Psoas muscle (tissue), 8 donors: ENCODE measurements at places on chromosomes 2 and 18.
A peak's percentile ranks its signal among the peaks of the same experiment; 100 is the strongest.

- H3K27ac ChIP-seq = no peak overlapping the region
- no peaks in the 10 kb centered on the region for H3K27me3 ChIP-seq
- H3K36me3 ChIP-seq = no peaks in the 10 kb centered on the region
- no peak overlapping the region for H3K4me3 ChIP-seq
Measured at GRCh38 chr18:10995550-10995949, 153.8 kb downstream of the PIEZO2 start.

- H3K27me3 ChIP-seq = no peaks in the 10 kb centered on the region
- DNase-seq = no peak
- no peak overlapping the region for H3K4me3 ChIP-seq
- H3K4me1 ChIP-seq = no peaks in the 10 kb centered on the region
- H3K36me3 ChIP-seq = no peaks in the 10 kb centered on the region
Measured at GRCh38 chr2:234291765-234292204, 205.1 kb downstream of the ARL4C start.

DNA sequence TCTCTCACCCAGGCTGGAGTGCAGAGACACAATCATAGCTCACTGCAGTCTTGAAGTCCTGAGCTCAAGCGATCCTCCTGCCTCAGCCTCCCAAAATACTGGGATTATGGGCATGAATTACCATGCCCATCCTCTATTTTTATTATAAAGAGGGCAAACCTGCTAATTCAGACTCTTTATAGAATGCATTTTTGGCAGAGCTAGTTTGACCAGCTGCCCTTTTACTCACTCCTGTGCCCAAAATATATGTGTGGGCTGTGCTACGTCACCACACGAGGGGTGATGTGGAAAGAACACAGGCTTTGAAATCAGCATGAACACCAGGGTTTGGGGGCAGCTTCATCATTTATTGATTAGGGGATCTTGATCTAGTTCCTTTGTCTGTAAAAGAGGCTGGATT lies 137.8 kb downstream of the CLIP4 start:
- no peak overlapping the region for H3K27ac ChIP-seq
- no peaks in the 10 kb centered on the region for H3K36me3 ChIP-seq
- no peaks in the 10 kb centered on the region for H3K4me1 ChIP-seq
- no peak for DNase-seq
- no peaks in the 10 kb centered on the region for H3K27me3 ChIP-seq
- H3K4me3 ChIP-seq = no peak overlapping the region

DNA sequence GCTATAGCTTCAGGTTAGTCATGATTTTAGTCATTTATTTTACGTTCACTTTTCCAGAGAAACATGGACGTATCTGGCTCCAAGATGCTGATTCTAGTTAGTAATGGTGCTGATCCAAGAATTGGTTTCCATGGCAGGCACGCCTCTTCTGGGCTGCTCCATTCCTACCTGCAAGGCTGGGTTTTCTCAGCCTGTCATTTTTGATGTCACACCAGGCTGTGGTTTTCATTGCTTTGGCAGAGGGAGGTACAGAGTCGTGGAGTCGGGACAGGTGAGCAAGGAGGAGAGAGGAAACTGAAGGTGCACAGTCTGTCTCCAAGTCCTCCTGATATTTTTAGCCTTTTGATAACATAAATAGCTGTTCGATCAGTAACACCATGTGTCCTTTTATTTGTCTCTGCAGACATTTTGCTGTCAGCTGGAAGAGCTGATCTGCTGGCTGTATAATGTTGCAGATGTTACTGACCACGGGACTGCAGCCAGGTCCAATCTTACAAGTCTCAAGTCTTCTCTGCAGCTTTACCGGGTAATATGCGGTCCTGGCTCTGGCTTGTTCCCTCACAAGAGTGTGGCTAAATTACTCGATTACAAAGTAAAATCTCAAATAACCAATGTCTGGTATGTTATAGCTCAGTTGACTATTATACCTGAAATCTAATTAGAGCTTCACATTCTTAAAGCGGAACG lies 17.8 kb downstream of the CEP68 start:
- no peak for DNase-seq
- H3K4me1 ChIP-seq = peaks cover 65% of the 10 kb centered on the region
- H3K36me3 ChIP-seq = peaks cover 5% of the 10 kb centered on the region
- peak overlapping the region; percentile 94 for H3K27ac ChIP-seq
- H3K4me3 ChIP-seq = no peak overlapping the region

- H3K4me1 ChIP-seq = no peaks in the 10 kb centered on the region
- no peak overlapping the region for H3K27ac ChIP-seq
- no peak overlapping the region for H3K4me3 ChIP-seq
- DNase-seq = no peak
Measured at GRCh38 chr18:37287601-37288000, 278.0 kb downstream of the CELF4 start.

GRCh38 chr18:811182-811891 lies 705 bp downstream of the YES1 start:
- H3K36me3 ChIP-seq = no peaks in the 10 kb centered on the region
- H3K4me1 ChIP-seq = peaks cover 41% of the 10 kb centered on the region
- no peak for DNase-seq
- peak overlapping the region; percentile 96 for H3K4me3 ChIP-seq
- no peaks in the 10 kb centered on the region for H3K27me3 ChIP-seq

GRCh38 chr18:47749600-47749973 lies 180.9 kb downstream of the SMAD2 start:
- no peaks in the 10 kb centered on the region for H3K36me3 ChIP-seq
- no peak overlapping the region for H3K27ac ChIP-seq
- no peak for DNase-seq
- no peaks in the 10 kb centered on the region for H3K4me1 ChIP-seq

DNA sequence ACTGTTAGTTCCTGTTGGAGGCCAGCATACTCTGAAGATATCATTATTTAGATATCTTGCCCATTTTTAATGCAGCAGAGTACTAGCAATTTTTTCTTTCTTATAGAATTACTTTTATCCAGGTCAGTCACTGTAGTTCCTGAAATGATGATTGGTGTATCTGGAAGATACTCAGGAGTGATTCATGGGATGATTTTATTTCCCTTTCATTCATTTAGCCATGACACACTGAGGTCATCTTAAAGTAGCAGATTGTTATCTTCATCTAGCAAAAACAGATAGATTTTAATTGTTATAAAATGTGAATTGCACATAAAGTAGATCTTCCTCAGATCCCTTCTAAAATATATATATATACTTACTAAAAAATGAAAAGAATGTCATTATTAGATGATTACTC lies 109.1 kb downstream of the PIK3C3 start:
- H3K27ac ChIP-seq = no peak overlapping the region
- no peaks in the 10 kb centered on the region for H3K4me1 ChIP-seq
- DNase-seq = no peak
- peaks cover 63% of the 10 kb centered on the region for H3K36me3 ChIP-seq

- H3K4me3 ChIP-seq = no peak overlapping the region
- H3K27ac ChIP-seq = no peak overlapping the region
- no peaks in the 10 kb centered on the region for H3K4me1 ChIP-seq
- peaks cover 36% of the 10 kb centered on the region for H3K36me3 ChIP-seq
- no peaks in the 10 kb centered on the region for H3K27me3 ChIP-seq
- peak; percentile 54 for DNase-seq
Measured at GRCh38 chr2:241081643-241082340, 20.3 kb downstream of the MTERF4 start.

DNA sequence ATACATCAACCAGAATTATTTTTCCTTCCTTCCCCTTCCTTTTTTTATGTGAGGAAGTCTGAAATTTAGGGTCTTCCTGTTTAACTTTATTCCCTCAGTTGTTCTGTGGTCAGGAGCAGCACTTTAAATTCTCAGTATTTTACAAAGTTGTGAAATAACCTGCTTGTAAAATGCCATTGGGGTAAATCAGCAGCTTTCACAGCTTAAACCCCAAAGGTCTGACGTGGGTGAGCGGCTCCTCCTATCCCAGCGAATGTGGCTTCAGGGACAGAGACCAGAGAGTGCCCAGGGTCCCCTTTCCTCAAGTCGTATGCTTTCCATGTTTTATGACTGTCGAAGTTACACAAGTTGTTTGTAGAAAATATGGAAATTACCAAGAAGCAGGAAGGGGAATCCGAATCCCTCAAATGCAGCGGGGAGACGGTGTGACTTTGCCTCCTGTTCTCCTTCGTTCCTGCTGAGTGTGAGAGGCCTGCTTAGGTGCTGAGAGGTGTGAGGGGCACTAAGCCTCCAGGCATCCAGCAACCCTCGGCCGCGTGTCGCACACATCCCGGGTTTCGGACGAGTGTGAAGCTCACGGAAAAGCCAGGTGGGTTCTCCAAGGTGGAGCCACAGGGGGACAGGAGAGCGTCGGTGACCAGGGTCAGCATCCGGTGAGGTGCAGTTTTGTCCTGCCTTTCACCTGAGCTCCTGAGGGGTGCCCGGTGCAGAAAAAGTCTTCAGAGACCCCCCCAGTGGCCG lies 10.8 kb upstream of the KCNG2 start:
- peak; percentile 29 for DNase-seq
- H3K27me3 ChIP-seq = no peaks in the 10 kb centered on the region
- no peak overlapping the region for H3K27ac ChIP-seq
- no peak overlapping the region for H3K4me3 ChIP-seq

DNA sequence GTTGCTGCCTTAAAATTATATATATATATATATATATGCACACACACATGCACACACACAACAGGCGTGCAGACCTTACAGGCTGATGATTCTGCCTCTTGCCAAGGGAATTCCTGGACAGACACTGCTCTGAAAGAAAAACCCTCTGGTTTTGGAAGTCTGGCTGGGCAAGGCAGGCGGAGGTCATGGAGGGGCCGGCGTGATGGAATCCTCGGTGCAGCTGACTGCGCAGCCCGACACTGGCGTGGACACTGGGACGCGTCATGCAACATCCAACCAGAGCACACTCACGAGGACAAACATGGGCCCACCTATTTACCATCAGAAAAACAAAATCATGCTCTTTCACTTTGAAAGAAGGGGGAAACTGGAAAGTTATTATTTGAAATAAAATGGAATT lies 235.3 kb downstream of the ZNF516 start:
- H3K27ac ChIP-seq = no peak overlapping the region
- H3K4me1 ChIP-seq = no peaks in the 10 kb centered on the region
- no peak for DNase-seq
- H3K36me3 ChIP-seq = no peaks in the 10 kb centered on the region

DNA sequence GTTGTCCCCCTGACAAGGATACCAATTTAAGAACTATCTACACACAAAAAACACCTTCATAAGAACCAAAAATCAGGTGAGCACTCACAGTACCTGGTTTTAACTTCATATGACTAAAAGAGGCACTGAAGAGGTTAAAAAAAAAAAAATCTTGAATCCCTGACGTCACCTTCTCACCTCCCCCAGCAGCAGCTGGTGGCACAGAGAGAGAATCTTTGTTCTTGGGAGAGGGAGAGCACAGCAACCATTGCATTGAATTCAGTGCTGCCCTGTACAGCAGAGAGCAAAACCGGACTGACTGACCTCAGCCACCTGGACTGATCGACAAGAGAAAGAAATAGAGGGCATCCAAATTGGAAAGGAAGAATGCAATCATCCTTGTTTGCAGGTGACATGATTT lies 566.0 kb downstream of the TMX3 start:
- no peak overlapping the region for H3K27ac ChIP-seq
- H3K27me3 ChIP-seq = no peaks in the 10 kb centered on the region
- DNase-seq = no peak
- no peak overlapping the region for H3K4me3 ChIP-seq
- no peaks in the 10 kb centered on the region for H3K36me3 ChIP-seq
- no peaks in the 10 kb centered on the region for H3K4me1 ChIP-seq

GRCh38 chr2:71347517-71347916 lies 15.9 kb downstream of the ZNF638 start:
- H3K27ac ChIP-seq = no peak overlapping the region
- no peaks in the 10 kb centered on the region for H3K27me3 ChIP-seq
- peaks cover 19% of the 10 kb centered on the region for H3K4me1 ChIP-seq
- no peak for DNase-seq
- H3K36me3 ChIP-seq = peaks cover 36% of the 10 kb centered on the region

GRCh38 chr2:143745060-143745459 lies 615.8 kb downstream of the ARHGAP15 start:
- no peaks in the 10 kb centered on the region for H3K36me3 ChIP-seq
- no peak for DNase-seq
- no peak overlapping the region for H3K4me3 ChIP-seq

- peak overlapping the region; percentile 59 for H3K27ac ChIP-seq
- H3K4me1 ChIP-seq = peaks cover 23% of the 10 kb centered on the region
- DNase-seq = no peak
- H3K4me3 ChIP-seq = no peak overlapping the region
- H3K36me3 ChIP-seq = no peaks in the 10 kb centered on the region
- no peaks in the 10 kb centered on the region for H3K27me3 ChIP-seq
Measured at GRCh38 chr2:189548666-189549448, 31.7 kb downstream of the SLC40A1 start.

DNA sequence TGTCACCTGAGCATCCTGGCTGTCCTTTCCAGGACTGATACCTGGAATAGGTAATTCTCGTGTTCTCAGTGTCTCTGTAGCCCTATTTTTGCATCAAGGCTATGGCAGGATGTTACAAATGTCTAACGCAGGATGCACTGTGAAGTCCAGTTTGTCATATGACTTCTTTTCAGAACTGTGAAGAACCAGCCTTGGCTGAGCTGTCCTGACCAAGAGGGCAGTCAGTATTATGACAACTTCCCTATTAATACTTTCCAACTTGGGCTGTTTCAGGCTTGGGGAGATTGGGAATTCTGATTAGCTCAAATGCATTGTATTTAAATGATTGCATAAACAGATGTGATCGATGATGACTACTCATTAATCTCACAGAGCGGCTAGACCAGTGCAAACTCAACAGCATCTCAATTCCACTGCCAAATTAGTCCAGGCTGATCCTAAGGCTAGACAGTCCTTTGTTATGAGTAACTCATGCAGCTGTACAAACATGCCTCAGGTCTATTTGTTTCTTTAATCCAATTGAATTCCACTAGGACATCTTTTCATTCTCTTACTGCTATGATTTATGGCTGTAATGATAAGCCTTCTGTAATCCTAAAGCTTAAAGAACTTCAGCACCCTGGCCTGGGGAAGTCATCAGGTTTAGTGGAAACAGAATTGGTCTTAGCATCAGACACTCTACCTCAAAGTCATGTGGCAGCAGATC lies 331.6 kb downstream of the KCNS3 start:
- H3K4me3 ChIP-seq = no peak overlapping the region
- DNase-seq = no peak
- H3K36me3 ChIP-seq = no peaks in the 10 kb centered on the region

- H3K36me3 ChIP-seq = no peaks in the 10 kb centered on the region
- DNase-seq = no peak
- peak overlapping the region; percentile 88 for H3K27ac ChIP-seq
- H3K4me1 ChIP-seq = peaks cover 17% of the 10 kb centered on the region
Measured at GRCh38 chr18:46754188-46754587, 2.7 kb downstream of the ST8SIA5 start.

- no peaks in the 10 kb centered on the region for H3K36me3 ChIP-seq
- no peak overlapping the region for H3K4me3 ChIP-seq
- no peak for DNase-seq
- peaks cover 4% of the 10 kb centered on the region for H3K4me1 ChIP-seq
- no peaks in the 10 kb centered on the region for H3K27me3 ChIP-seq
Measured at GRCh38 chr2:54872780-54873179, 149.3 kb downstream of the EML6 start.

- no peak overlapping the region for H3K4me3 ChIP-seq
- no peaks in the 10 kb centered on the region for H3K4me1 ChIP-seq
- DNase-seq = no peak
- H3K27ac ChIP-seq = no peak overlapping the region
- H3K36me3 ChIP-seq = no peaks in the 10 kb centered on the region
Measured at GRCh38 chr2:202099515-202099914, 26.5 kb downstream of the KIAA2012 start.

GRCh38 chr18:49854681-49855080 lies 41.3 kb upstream of the ACAA2 start:
- no peak for DNase-seq
- H3K27me3 ChIP-seq = no peaks in the 10 kb centered on the region
- H3K4me3 ChIP-seq = no peak overlapping the region
- H3K36me3 ChIP-seq = no peaks in the 10 kb centered on the region
